ENCODE measurements at places on chromosomes 6 and 20.

DNA sequence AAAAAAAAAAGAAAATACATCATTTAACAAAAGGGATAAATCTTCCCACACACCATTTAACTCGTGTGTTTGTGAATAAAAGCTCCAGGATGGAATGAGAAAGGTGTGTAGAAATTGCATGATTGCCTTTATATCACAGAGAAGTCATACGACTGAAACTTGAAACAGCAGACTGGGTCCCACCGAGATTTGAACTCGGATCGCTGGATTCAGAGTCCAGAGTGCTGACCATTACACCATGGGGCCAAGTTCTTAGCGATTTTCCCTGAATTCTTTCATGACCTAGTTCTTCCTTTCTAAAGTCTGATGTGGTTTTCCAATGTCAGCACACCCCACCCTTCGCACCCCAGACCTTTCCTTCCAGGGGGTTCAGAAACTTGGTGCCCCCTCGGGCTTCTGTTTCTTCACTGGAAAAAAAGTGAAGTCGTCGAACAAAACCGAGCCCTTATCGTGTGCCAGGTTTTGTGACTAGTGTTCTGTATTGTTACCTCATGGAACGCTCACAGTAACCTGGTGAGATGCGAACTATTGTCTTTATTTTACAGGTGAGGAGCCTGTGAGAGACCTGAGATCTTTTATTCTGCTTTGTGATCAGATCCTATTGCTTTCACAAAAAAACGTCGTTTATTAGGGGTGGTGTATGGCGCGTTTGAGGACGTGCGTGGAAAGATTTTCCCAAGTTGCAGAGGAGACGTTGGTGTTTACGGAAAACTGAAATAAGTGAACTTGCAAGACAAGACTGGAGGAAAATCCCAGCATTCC is 120.8 kb downstream of the OR2B2 start:
- DNase-seq, result no peak

GRCh38 chr6:100574836-100575235 is 110.1 kb upstream of the SIM1 start:
- DNase-seq, result no peak

- no peak for DNase-seq
Measured at GRCh38 chr6:135577059-135577538, 79.6 kb upstream of the AHI1 start.

DNA sequence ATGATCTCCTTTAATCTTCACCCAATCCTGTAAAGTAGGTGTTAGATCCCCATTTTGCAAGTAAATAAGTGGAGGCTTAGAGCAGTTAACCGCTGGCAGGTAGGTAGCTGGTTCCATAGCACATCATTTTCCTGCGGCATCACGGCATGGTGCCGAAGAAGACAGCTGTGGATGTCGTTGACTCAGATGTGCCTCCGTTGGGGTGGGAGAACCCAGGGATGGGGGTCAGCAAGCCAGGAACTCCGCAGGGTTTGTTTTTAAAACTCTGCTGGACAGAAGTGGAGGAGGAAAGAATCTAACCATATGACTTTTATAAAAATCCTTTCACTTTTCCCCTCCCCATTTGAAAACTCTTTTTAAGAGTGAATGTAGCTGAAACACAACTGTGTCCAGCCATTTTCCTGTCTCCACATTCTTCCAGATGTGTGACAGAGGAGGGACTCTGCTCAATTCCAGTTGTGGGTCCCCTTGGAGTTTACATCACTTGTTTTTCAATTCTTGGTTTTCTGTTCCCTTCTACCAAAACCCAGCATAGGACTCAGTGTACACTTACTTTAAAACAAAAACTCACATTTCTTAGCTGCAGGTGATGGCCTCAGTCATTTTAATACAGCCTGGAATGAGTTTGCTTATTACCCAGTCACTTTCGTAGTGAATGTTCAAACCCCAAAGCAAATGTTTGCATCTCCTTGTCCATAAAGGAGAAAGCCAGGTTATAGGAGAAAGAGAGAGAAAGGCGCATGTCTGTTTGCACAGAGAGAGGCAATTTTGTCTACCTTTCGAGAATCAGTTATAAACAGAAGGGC is 27.6 kb upstream of the PI16 start:
- no peak for DNase-seq

DNA sequence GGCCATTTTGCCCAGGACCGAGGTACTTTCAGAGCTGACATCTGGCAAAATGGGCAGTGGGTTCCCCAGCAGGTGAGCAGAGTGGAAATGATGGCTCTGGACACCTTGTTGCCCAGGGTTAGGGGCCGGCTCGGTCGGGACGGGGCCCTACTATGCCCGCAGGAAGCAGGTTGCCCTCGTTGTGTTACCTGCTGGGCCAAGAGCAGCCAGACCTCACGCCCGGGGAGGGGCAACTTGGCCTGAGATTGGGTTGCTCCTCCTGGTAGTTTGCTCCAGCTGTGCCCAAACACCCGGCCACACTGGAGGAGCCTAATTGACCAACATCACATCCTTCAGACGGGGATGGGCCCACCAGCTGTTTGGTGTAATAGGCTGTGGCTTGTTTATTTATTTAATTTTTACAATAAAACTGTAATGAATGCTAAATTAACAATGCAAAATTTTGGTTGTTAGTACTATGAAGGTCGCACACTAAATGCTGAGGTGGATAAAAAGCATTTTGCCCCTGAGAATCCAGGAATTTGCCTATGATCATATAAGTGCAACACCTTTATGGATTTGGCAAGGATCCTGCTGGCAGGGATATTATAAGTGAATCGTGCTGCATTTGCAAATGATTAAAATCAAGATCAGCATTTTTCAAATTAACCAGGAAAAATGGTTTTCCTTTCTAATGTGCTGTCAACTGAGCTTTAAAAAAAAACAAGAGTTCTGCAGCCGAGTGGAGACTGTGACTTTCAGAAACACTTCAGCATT is 26.6 kb upstream of the PCMTD2 start:
- no peak for DNase-seq

DNA sequence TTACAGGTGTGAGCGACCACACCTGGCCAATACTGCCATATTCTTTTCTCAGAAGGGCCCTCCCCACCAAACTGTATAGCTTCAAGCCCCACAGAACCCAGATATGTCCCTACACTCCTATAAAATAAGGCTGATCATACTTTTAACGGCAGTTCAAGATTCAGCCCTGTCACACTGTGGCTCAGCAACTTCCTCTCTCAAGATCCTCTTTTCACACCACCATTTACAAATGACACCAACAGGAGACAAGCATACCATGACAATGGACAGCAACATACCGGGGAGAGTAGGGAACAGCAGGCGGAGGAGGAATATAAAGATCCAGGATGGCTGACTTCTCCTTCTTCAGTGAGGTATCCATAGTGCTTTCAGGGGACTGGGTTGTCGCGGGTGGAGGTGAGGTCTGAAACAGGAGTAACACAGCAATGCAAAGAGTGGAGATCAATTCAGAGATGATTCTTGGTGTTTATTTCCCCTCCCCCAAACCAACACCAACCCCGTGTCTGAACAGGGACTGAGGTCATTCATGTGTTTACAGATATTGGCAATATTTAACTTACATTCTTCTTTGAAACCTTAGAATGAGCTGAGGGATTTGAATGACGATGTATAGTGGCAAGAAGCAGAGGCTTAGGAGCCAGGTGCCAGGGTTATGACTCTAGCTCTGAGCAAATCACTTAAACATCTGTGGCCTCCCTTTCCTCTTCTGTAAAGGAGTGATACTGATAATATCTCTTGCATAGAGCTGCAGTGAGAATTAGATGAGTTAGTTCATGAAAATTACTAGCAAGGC is 57.6 kb upstream of the IPCEF1 start:
- no peak for DNase-seq

- DNase-seq, result no peak
Measured at GRCh38 chr6:154233383-154233782, 123.2 kb downstream of the IPCEF1 start.

DNA sequence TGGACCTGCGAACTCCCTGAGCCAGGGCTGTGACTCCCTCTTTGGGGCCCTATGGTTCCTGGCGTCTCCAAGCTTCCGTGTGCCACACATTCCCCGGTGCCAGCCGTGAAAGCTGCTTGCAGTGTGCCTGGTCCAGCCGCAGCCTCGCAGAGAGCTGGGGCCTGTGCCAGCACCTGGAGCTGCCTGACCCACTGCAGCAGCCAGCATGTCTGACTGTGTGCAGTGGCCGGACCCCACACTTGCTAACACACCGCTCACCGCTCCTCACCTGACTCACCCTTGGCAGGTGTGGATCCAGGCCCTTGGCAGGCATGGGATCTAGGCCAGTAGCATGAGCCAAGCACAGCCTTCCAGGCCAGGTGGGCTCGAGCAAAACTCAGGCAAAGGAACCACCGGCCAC is 227.5 kb downstream of the OTOR start:
- no peak for DNase-seq

GRCh38 chr6:47247227-47247797 is 62.4 kb downstream of the TNFRSF21 start:
- no peak for DNase-seq

DNA sequence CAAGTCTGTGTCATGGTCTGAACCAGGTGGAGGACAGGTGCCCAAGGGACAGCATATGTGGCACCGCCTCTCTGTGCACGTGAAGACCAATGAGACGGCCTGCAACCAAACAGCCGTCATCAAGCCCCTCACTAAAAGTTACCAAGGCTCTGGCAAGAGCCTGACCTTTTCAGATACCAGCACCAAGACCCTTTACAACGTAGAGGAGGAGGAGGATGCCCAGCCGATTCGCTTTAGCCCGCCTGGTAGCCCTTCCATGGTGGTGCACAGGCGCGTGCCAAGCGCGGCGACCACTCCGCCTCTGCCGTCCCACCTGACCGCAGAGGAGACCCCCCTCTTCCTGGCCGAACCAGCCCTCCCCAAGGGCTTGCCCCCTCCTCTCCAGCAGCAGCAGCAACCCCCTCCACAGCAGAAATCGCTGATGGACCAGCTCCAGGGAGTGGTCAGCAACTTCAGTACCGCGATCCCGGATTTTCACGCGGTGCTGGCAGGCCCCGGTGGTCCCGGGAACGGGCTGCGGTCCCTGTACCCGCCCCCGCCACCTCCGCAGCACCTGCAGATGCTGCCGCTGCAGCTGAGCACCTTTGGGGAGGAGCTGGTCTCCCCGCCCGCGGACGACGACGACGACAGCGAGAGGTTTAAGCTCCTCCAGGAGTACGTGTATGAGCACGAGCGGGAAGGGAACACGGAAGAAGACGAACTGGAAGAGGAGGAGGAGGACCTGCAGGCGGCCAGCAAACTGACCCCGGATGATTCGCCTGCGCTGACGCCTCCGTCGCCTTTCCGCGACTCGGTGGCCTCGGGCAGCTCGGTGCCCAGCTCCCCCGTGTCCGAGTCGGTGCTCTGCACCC is 109.5 kb upstream of the RAB32 start:
- DNase-seq, result no peak

- no peak for DNase-seq
Measured at GRCh38 chr6:155382338-155382685, 68.0 kb upstream of the TFB1M start.

- no peak for DNase-seq
Measured at GRCh38 chr20:1933465-1933870, 38.3 kb downstream of the SIRPA start.

DNA sequence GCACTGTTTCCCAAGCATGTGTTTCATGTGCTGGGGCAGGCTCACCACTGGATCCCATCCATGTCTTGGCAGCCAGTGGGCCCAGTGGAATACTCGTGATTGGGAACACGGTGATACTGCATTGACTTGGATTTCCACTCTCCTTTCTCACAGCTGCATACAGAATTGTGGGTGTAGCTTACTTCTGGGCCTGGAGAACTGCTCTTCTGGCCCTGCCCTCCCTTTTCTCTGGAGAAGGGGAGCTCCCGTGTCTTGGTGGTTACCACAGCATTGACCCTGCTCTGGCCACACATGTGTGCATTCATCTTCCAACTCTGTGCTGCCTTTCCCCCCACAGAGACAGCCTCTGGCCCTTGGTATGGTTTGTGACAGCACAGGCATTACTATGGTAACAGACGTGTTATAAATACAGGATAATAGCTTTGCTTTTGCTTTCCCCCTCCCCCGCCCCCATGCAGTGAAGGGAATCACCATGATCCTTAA is 21.6 kb downstream of the SOBP start:
- no peak for DNase-seq

- peak; percentile 65 for DNase-seq
Measured at GRCh38 chr20:40962733-40963504, 65.7 kb upstream of the TOP1 start.

DNA sequence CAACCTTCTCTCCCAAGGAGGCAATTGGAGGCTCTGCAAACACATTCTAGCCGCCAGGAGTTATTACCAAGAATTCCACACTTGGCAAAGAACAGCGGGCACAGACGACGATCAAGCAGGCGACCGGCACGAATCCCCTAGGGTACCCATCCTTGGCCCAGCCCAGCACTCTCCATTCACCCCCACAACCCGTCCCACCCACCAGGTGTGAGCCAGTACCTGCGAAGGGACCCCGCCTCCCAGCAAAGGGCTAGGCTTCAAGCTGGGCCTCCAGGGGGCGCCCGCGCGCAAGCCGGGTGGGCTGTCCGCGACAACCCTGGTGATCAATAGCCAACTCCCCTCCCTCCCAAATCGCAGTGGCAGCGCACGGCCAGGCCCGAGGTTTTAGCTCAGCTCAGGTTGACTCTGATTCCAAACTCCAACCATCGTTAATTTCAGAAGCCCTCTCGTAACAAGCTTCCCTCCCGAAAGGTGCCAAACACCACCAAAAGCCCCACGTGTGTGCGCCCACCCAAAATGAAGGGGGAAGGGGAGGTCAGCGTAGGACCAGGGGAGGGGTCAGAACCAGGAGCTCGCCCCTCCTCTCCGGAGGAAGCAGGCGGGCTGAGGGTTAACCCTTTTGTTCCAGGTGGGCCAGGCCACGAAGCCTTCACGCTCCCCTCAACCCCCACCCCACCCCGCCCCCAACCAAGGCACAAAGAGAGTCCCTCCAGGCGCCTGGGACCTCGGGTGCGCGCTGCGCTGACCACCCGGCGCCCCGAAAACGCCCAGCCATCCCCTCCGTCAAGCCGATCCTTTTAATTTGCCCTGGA is 2.1 kb downstream of the SALL4 start:
- peak; percentile 14 for DNase-seq

- no peak for DNase-seq
Measured at GRCh38 chr20:46914789-46915379, 20.2 kb downstream of the EYA2 start.

- DNase-seq, result no peak
Measured at GRCh38 chr20:62825986-62826645, 9.3 kb downstream of the COL9A3 start.

DNA sequence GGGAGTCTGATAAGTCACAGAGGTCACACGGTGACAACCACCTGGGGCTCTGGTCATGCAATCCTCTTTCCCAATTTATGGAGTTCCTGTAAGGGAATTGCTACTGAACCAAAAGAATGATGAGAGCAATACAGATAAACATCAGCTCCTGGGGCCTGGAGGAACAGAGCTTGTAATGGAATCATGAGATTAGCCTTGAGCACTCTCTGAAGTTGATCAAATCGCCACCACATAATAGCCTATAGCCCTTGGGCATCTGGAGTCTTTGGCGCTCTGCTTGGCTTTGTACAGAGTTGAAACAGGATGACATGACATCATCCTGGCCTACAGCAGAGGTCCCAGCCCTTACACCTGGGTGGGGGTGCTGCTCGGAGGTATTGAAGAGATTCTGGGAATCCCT is 154.3 kb upstream of the DTNBP1 start:
- no peak for DNase-seq

Measured in activated CD4-positive, alpha-beta T cell treated with anti-CD3 and anti-CD28 coated beads for 24 hours (primary cell).